ENCODE measurements at places on chromosomes 2 and 18.
A peak's percentile ranks its signal among the peaks of the same experiment; 100 is the strongest.

DNA sequence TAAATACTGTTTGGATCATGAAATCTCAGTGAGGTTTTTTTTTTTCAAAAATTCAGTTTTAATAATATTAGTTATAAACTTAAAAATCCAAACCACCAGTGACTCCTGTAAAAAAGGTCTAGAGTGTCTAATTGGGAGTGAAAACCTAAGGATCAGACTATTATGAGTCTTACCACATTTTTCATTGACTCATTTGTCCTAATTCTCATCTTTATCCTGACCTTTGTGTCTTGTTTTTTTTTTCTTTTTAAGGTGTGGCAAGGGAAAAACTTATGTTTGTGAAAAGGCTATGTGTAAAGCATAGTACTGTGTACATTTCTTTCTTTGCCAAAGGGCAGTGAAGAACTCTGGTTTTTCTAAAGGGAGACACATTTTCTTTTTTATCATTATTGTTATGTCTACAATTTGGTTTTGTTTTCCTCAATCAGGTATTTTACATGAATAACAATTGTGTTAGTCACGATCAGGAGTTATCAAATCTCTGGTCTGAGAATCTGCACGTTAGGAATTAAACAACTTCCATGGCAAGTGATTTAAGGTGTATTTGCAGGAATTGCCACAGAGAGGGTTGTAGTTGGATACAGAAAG is 52.6 kb downstream of the RHBDD1 start:
- no peak for DNase-seq

GRCh38 chr2:118569876-118570535 is 277.4 kb downstream of the EN1 start:
- DNase-seq = no peak

DNA sequence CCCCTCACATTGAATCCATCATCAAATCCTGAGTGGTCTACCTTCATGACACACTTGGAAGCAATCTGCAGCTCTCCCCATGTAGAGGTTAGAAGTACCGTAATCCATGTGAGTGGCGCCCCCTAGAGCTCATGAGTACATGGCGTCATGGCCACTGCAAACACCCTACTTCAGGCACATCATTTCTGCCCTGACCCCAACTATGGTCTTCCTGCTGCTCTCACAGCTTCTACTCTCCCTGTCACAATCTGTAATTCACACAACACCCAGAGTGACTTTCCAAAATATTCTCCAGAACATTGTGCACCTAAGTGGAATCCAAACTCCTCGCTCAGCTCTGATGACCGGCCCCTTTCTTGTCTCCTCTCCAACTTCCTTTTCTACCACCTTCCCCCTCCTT is 141.9 kb downstream of the ANKRD44 start:
- DNase-seq = peak; percentile 73

- DNase-seq = no peak
Measured at GRCh38 chr2:187194049-187194448, 254.0 kb downstream of the CALCRL start.

DNA sequence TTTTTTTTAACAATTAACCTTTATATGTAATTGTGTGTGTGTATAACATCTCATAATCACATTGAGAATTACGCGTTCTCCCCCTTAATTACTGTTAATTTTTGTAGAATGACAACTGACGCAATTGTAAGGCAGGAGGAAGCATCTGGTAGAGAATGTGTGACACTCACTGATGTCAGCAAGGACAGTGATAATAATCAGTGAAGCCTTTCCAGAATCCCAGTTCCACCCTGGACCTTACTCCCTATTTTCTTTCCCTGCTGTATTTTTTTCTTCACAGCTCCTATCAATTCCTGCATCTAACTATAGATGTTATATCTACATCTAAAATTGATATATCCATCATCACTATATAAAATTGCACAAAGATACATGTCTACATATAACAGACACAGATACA is 16.1 kb upstream of the STRN start:
- DNase-seq = no peak

DNA sequence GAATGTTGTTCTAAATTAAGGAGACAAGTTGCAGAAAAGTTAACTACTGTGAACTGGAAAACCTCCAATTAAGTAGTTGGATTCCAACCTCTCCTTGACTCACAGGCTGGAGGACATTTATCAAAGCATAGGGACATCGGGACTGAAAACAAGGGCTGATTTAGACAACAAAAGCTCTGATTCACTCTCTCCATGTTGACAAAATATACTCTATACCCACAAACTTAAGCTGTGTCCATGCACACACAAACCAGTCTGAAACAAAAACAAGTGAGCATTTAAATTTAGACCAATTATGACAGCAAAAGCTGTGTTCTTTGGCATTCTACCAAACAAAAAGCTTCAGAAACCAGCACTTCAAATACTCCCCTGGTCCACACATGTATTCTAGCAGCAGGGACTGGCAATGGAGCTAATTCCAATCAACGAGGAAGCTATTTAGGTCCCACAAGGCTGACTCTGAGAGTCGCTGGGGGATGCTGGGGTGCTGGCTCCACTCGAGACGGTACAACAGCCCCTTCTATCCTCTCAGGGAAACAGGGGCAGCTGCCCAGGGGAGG is 71.4 kb downstream of the NXPH2 start:
- no peak for DNase-seq

DNA sequence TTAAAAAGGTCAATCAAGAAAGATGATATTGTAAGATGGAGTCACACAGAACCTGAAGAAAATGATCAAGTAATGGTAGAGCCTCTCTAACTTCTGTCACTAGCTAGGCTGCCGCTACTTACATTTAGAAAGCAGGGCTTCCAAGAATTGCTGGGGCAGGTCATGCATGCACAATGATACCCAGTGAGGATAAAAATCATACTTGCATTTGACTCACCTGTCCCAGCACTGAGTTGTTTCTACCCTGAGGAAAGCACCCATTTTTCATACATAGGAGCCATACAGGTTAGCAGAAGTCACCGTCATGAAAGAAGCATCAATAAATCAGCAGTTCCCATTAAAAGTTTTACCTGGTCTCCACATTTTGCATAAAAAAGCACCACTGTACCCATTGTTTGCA is 662.3 kb upstream of the FANCL start:
- no peak for DNase-seq

DNA sequence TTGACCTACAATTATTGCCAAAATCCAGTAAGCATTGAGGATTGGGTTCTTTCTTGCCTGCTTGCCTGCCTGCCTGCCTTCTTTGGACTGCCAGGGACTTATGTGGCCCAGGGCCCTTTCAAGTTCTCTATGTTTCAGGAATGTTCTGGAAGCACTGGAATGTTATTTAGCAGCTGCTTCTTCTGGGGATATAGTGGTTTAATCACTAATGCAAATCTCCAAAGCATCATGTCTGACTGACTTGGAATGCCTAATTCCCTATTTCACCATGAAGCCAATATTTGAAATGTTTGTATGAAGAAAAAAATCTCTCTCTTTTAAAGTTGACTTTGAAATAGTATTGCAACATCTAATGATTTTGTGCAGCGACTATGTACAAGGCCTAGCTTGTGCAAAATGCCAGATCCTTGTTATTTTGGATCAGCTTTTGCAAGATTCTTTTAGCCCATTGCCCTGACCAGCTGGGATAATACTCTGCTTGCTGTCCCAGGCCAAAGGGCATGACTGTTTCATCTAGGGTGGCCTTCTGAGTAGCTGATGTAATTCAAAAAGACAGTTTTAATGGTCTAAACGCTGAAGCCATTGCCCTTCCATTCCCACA is 204.6 kb downstream of the RND3 start:
- DNase-seq = no peak

GRCh38 chr2:128139624-128140023 is 48.6 kb downstream of the UGGT1 start:
- no peak for DNase-seq

Measured in hypothalamus (tissue), 51 donors.